Activated CD4-positive, alpha-beta memory T cell treated with anti-CD3 and anti-CD28 coated beads for 36 hours (primary cell): ENCODE measurements at places on chromosomes 3 and 15. TPM values are rescaled to one million over a fixed set of nuclear protein-coding genes. Genes with fewer than 3 reads are reported as not detected.

Gene ELL3
- 2.9 TPM for total RNA-seq

Gene C3orf85
- total RNA-seq: not detected

Gene CAPN7
- total RNA-seq: 23.6 TPM

Gene RAB7A
- 264 TPM for total RNA-seq

Gene EEF1AKMT4
- 3.5 TPM for total RNA-seq

Gene NDUFAF3
- 101 TPM for total RNA-seq

Gene PRTG
- not detected for total RNA-seq

Gene FHIT
- total RNA-seq: 8.7 TPM

Gene SLC2A2
- not detected for total RNA-seq

Gene ARGFX
- not detected for total RNA-seq

Gene SLC27A2
- total RNA-seq: 22.5 TPM

Gene EXD1
- total RNA-seq: not detected

Gene GRM7
- not detected for total RNA-seq

Gene SAMMSON
- total RNA-seq: not detected

- no peak for DNase-seq
Measured at GRCh38 chr3:190371152-190371551, 16.8 kb upstream of the CLDN16 start.

DNA sequence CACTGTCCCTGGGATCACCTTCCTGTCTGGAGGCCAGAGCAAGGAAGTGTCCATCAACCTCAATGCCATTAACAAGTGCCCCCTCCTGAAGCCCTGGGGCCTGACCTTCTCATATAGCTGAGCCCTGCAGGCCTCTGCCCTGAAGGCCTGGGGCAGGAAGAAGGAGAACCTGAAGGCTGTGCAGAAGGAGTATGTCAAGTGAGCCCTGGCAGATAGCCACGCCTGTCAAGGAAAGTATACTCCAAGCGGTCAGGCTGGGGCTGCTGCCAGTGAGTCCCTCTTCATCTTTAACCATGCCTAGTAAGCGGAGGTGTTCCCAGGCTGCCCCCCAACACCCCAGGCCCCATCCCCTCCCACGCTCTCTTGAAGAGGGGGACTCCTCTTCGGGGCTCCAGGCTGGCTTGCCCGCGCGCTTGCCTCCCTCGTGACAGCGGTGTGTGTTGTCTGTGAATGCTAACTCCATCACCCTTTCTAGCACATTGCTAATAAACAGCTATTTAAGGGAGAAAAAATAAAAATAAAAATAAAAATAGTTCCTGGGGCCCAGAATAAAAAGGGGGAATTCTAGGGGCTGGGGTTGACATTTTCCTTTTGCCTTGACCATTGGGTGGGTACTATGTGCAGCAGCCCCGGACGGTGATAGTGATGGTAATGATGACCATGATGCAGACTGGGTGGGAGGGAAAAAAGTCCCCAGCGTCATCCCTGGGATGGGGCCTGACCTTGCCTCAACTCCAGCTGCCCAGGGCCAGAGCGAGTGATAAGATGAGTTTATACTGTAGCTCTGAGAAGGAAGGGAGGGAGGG lies 3.3 kb upstream of the ALAS1 start:
- DNase-seq: no peak

- no peak for DNase-seq
Measured at GRCh38 chr3:41328926-41329325, 129.6 kb downstream of the CTNNB1 start.

GRCh38 chr15:90205886-90206285 lies 4.8 kb downstream of the SEMA4B start:
- no peak for DNase-seq

GRCh38 chr15:62844564-62845240 lies 197.8 kb upstream of the TPM1 start:
- no peak for DNase-seq

GRCh38 chr15:73886717-73887345 lies 13.5 kb downstream of the TBC1D21 start:
- DNase-seq: no peak

- DNase-seq: no peak
Measured at GRCh38 chr3:194688946-194689345, 3.3 kb downstream of the FAM43A start.

- DNase-seq: no peak
Measured at GRCh38 chr15:66617137-66618090, 51.6 kb upstream of the LCTL start.

- peak; percentile 12 for DNase-seq
Measured at GRCh38 chr3:151379083-151379734, 5.3 kb downstream of the P2RY12 start.

- DNase-seq: no peak
Measured at GRCh38 chr15:69666921-69667811, 214.5 kb downstream of the RPLP1 start.

DNA sequence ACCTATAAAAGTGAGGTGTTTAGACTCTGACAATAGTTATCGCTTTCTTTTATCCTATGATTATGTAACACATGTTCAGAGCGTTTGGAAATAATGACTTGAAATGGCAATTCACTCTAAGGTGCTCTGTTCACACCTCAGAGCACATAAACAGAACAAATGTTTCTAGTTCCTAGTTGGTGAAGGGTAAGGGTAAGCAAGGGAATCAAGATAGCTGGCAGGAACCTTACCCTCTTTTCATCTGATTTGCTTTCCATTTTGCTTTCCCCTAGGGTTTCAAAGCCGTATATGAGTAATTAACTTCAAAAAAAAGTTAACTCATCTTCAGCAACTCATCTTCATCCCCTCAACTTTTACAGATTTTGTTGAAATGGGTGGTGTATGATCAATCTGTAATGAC lies 2.3 kb upstream of the ATOSA start:
- DNase-seq: no peak

DNA sequence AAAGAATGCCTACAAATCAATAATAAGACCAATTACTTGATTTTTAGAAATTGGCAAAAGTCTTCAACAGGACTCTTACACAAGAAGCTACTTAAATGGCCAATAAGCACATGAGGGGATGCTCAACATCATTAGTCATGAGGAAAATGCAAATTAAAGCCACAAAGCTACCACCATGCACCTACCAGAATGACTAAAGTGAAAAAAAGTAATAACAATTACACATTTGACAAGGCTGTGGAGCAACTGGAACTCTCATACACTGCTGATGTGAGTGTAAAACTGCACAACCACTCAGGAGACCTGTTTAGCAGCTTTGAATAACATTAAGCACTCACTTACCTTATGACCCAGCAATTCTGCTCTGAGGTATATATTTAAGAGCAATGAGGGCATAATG lies 68.4 kb downstream of the PPCDC start:
- no peak for DNase-seq

GRCh38 chr3:147299656-147300055 lies 106.7 kb downstream of the ZIC4 start:
- no peak for DNase-seq

DNA sequence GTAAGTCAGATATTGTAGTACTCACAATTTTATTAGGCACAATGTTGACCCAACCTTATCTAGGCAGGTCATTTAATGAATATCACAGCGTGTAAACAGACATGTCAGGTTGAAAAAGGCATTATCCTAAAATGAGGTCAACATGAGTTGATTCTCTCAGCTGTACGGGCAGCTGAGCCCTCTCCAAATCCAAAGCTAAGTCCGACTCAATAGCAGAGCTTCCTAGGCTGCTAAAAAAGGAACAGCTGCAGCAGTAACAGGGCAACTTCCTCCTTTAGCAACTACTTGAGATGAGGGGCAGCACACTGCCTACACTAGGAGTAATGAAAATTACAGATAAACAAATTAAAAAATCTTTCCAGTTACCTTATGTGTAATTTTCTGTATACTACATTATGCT lies 189.2 kb downstream of the CADM2 start:
- no peak for DNase-seq

DNA sequence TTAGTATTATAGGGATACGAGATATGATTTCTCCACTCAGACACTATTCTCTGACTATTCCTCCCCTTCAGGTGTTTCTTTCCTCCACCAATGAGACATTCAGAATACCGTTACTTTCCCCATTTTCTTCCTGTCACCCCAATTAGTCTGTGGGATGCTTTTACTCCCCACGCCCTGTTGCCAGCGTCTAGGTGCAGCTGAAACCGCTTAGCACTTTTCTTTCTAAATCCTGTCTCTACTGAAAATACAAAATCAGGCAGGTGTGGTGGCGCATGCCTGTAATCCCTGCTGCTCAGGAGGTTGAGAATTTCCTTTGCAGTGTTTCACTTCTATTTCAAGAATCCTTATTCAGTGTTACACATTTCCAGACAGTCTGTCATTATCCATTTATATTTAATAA lies 49.6 kb upstream of the DLG1 start:
- DNase-seq: no peak

- no peak for DNase-seq
Measured at GRCh38 chr15:29854413-29854812, 32.1 kb upstream of the TJP1 start.

DNA sequence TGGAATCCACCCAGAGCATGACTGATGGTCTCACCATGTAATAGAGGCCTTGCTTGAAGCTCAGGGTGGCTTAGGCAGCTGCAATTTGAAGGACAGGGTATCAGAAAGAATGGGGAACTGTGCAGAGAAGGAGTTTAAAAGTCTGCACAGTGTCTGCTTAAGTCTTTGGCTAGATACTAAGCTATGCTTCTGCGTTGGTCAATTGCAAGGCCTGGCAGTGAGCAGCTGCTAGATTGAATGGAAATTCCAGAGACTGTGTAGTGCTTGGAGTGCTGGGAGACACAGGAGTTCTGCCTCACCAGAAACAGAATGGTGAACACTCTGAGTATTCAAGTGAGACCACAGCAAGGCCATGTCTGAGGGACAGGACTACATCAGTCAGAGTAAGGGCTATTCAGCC lies 17.3 kb upstream of the ATP10A start:
- no peak for DNase-seq
